ENCODE measurements at places on chromosomes 16 and 17.

GRCh38 chr16:84544031-84544773 is 39.7 kb upstream of the MEAK7 start:
- DNase-seq, result no peak

- no peak for DNase-seq
Measured at GRCh38 chr16:50151322-50151721, 1.8 kb upstream of the TENT4B start.

DNA sequence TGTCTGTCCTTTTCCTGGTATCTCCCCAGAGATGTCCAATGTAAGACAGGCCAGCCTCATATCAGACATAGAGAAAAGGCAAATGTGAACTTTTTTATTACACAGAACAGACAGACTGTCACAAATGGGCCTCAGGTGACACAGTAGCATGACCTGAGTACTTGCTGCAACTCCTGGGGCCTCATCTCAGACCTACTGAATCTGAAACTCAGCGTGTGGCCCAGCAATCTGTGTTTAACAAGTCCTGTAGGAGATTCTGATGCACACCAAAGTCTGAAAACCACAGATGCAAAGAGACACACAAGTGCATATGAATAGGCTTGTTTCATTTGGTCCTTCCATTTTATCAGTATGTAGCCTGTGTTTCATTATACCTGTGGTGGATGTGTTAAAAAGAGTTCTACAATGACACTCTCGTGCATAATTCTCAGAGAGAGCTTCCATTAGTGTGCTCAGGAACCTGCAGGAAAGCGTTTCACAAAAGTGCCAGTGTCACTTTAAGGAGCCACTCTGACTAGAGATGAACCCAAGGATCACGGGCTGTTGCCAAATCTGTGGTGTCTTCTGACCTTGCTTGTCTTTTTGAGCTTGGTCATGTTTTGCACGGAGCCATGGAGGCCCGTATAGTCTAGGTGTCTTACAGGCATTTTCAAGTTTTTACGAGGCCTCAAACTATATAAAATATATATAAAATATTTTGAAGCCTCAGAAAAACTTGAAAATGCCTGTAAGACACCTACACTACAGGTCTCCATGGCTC is 33.8 kb upstream of the NF1 start:
- DNase-seq, result no peak

DNA sequence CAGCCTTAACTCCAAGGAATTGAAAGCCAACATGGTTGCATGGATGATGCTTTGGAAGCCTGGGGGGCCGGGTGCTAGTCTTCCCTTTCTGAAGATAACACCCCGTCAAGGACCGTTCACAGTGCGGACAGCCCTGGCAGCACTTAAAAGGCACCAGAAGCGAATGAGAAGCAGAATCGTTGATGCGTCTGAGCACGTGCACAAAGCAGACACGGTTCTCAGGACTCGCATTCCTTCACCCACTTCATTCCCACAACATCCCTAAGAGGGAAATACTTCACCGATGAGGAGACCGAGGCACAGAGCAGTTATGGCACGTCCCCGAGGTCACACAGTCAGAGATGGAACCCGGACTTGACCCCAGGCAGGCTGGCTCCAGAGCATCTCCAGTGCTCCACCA is 14.2 kb downstream of the TRPV1 start:
- no peak for DNase-seq

DNA sequence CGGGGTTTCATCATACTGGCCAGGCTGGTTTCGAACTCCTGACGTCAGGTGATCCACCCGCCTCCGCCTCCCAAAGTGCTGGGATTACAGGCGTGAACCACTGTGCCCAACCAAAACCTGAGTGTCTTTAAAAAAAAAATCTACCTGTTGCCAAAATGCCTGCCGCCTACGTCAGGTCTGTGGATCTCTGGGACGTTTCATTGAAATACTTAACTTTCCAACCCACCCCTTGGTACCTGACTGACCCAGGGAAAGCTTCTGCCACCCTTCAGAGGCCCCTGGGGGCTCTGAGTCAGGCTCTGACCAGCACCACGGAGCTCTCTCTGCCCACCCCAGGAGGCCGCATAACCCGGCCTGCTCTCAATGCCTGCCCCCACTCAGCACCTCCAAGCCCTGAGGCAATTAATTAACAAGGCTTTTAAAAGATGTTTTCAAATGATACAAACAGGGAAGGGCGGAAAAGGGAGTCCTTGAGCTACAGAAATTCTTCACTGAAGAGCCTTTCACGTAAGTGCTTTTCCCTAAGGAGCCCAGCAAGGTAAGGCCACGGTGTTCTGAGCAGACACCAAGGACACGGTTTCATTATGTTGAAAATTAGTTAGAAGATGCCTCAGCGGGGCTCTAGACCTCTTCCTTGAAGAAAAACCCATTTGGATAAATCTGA is 29.3 kb upstream of the GSG1L start:
- no peak for DNase-seq

- DNase-seq, result peak; percentile 77
Measured at GRCh38 chr16:48492133-48492532, 106.9 kb upstream of the SIAH1 start.

DNA sequence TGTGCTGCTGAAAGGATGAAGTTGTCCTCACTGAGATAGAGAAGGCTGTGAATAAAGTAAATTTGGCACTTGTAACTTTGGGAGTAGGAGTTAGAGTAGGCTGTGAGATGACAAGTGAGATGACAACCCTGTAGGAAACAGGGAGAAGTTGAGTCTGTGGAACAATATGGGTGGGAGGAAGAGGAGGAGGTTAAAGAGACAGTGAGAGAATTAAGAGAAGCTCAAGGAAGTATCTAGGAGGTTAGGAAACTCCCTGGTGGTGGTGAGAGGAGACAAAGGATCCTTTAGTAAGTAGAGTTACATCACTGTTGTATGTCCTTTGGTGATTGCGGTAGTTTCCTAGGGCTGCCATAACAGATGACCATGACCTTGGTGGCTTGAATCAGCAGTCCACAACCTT is 10.7 kb upstream of the HSD17B2 start:
- no peak for DNase-seq

DNA sequence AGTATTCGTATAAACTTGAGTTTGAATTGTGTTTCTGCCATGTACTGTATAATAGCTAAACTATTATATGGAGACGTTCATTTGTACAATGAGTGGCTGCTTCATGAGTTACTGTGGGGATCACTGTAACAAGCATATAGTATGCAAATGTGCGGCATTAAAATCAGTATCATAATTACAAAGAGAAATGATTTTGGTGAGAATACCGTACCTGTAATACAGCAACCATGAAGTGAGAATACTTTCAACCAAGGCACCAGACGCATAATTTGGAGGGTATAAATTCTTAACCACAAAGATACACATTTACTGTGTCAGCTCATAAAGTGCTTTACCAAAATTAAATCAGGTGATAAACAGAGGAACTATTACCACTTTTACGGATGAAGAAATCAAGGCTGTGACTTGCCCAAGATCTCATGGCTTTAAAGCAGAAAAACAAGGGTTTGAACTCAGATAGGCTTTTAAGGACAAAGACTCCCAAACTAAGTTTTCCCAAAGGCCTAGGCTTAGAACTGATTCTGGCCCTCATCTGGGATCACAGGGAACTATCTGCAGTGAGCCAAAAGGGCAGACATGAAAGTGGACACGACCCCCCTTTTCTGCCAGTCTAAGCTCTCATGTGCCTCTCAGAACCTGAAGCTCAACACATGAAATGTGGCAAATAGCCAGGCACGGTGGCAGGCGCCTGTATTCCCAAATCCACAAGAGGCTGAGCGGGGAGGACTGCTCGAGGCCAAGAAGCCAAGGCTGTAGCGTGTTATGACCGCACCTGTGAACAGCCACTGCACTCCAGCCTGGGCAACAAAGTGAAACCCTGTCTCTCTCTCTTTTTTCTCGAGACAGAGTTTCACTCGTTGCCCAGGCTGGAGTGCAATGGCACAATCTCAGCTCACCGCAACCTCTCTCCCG is 6.4 kb downstream of the RPS15A start:
- DNase-seq, result no peak

- DNase-seq, result peak; percentile 58
Measured at GRCh38 chr16:88570691-88571092, 489 bp downstream of the ZC3H18 start.

GRCh38 chr16:24883714-24884151 is 38.0 kb downstream of the SLC5A11 start:
- no peak for DNase-seq

DNA sequence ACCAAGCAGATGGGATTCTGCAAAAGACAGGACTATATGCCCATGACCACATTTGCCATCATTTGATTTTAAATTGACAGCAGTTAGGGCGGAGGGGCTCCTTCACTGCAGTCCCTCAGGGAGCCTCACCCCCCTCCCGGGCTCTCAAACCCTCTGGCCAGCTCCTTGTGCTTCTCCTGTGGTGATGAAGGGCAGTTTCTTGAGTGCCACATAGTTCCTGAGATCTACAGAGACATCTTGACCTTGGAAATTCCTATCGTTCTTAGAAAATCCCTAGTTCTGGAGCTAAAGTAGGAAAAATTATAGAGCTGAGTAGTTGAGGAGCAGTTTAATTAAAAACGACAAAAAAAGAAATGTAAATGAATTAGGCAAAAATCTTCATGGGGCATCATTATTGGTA is 231.5 kb downstream of the CCDC182 start:
- no peak for DNase-seq

- no peak for DNase-seq
Measured at GRCh38 chr16:31135535-31136286, at the start of gene PRSS8. PRSS8 (minus strand) TSS chr16:31135727; CDS start chr16:31135498, 229 bp downstream.

GRCh38 chr16:930511-930910 is 40.3 kb downstream of the LMF1 start:
- no peak for DNase-seq

DNA sequence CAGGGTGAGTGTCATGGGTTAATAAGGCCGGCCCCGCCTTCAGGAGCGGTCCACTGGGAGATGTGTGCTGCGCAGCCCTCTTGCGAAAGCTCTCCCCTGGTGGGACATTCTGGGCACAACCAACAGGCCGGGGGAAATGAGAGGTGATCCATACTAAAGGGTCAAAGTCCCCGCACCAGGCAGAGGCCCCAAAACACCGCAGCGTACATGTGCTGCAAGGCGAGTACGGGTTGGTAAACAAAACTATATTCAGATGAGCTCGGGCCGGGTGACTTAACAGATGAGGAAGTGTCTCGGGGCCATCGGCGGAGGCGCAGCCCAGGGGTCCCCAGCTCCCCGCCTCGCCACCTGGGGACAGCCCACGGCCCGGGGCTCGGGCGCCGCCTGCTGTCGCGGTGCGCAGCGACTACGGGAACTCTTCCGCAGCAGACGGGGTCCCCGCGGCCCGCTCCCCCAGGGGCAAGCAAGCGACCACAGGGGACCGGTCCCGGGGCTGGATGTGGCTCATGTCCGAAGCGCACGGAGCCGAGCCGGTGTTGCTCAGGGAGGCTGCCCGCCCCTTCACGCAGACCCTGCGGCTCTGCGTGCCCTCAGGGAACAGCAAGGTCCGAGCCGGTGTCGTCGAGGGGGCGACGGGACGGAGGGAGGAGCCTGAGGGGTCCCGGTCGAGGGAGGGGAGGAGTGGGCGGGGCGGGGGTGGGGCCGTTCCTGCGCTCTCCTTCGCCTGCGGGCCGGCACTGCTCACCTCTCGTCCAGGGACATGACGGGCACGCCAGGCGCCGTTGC is at the start of gene RAB37:
RAB37 (plus strand) TSS at position 744 of the 786 bp plus-strand sequence; CDS start at position 761, 17 bp downstream.
- peak; percentile 34 for DNase-seq

DNA sequence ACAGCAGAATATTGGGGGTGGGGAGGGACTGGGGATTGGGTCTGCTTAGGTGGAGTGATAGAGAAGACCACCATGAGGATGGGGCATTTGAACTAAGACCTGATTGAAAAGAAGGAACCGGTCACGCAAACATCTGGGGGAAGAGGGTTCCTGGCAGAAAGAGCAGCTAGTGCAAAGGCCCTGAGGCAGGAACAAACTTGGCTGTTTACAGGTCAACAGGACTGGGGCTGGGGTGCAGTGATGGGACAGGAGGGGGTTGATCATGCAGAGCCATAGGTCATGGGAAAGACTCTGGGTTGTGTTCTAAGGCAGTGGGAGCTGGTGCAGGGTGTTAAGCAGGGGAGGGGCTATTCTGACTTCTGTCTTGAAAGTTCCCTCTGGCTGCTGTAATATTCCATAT is 1.9 kb downstream of the DRG2 start:
- no peak for DNase-seq
